ENCODE measurements at places on chromosomes 2 and 18.

DNA sequence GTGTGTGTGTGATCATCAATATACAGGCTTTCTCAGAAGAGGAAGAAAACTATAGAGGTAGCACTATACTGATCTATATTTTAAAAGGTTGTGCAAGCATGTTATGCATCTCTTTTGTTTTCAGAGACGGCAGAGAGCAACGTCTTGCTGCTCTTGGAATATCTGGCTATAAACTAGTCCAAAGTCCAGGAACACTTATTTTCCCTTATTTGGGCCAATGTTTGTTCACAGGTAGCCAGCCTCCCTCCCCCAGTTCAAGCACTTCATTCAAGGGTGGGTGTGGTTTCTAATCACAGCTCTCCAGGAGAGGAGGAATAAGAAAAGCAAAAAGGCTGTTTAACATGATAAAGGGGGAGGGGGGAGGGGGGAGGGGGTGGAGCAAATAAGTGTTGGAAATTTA is 4.2 kb downstream of the FZD5 start:
- no peak for DNase-seq

- no peak for DNase-seq
Measured at GRCh38 chr18:43542016-43542415, 264.7 kb upstream of the SYT4 start.

- no peak for DNase-seq
Measured at GRCh38 chr18:57916684-57917083, 113.6 kb upstream of the ATP8B1 start.

DNA sequence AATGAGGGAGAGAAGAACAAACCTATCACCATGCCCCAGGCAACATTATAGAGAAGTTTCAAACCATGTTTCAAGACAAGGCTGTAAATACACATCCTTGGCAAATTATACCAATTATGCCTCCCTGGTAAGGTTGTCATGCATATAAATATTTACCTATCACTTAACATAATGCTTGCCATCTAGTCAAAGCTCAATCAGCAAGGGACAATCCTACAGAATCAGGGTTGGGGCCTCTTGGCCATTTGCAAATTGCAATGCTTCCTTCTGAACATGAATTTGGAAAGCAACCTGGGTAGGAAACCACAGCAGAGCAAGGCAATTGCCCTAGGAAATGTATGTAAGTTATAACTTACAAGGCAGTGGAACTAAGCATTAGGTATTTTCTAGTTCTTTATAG is 907.2 kb upstream of the CDH2 start:
- DNase-seq, result no peak

DNA sequence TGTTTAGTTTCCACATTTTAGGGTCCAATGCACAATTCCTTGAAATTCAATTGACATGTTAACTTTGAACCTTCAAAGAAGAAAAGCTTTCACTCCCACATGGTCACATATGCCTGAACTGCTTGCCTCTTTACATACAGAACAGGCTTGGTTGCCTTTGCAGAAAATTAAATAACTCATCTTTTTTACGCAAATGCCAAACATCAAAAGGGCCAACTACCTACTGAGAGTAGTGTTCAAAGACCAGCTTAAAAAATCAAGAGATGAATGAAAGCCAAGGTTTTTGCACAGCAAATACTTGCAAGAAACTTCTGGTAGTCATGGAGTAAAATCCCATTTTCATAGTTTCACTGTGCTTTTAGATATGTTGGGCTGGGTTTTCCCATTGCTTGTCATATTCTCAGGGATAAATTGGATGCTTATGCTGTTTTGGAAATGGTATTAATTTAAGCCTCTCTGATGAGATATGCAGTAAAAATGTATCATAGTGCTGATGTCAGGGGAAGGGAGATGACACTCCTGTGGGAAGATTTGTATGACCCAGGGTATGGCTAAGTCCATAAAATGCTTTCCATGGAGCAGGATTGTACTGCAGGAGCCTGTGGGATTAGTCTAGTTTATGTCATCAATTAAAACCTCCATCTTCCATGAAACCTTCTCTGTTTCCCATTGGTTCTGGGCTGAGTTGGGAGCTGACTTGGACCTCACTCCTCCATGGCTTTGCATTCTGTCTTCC is 60.6 kb upstream of the DARS1 start:
- no peak for DNase-seq

GRCh38 chr2:57181315-57182038 is 865.1 kb upstream of the VRK2 start:
- no peak for DNase-seq

- no peak for DNase-seq
Measured at GRCh38 chr18:62071071-62071470, 115.8 kb downstream of the PIGN start.

DNA sequence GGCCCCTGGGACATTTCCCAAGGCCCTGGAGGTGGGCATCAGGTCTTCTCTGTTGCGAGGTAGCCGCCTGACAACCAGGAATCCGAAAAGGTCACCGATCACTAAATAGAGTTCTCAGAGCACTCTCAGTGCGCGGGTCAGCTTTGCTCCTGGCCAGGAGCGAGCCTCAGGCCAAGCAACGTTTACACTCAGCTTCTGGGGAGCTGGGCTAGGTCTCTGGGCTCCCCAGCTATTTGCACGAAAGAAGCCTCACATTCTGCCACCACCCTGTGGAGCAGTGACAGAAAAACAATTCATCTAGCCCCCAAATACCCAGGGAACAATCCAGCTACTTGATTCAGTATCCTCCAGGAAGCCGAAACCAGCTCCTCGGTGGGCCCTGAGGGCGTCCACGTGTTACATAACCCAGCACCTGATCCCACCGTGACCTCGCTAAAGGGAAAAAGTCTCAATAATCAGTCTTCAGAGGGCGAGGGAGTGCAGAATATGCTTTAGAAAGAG is 3.3 kb downstream of the SH3BP4 start:
- DNase-seq, result no peak

DNA sequence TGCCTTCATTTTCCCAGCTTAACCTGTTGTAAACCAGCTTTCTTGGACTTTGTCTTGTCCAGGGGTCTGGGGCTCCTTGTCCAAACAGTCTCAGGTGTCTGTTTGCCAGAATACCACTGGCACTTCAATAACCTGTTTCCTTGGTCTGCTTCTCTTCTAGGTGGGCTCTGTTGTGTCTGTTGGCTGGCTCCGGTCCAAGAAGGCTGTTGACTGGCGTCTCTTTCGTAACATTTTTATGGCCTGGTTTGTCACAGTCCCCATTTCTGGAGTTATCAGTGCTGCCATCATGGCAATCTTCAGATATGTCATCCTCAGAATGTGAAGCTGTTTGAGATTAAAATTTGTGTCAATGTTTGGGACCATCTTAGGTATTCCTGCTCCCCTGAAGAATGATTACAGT is 17.0 kb downstream of the SLC20A1 start:
- DNase-seq, result no peak

DNA sequence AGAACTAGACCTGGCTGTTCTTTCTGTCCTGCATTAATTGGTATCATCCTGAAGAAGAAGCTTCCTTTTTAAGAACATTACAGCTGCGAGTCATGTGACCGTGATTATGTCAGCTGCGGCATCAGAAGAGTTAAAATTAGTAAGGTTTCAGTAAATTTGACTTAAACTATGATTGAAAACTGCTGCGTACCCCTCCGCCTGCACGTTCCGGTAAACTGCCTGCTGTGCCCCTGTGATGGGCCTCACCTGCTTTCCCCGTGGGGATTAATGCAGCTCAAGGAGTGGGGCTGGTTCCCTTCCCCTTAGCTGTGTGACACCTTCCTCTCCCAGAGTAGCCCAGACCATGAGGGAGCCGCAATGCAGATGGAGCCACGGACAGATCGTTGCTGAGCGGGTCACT is 36.1 kb upstream of the MYO3B start:
- no peak for DNase-seq

- no peak for DNase-seq
Measured at GRCh38 chr2:155972916-155973315, 359.6 kb downstream of the NR4A2 start.

GRCh38 chr18:8619041-8619440 is 9.8 kb downstream of the RAB12 start:
- DNase-seq, result no peak

DNA sequence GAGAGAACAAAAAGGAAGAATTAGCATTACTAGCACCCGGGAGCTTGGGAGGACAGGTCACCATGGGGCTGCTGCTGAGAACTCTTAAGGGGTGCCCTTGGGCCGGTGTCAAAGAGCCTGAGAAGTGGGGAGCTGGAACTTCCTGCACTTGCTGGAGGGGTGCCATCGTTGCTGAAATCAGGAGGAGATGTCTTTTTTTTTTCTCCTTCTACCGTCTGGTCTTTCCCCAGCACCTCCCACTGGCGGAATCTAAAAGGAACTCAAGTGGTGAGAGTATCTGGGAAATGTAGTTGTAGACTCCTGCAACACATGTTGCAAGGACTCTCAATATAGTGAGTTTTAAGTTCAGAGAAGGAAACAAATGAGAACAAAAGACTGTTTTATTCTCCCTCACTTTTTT is 6.1 kb upstream of the AMMECR1L start:
- no peak for DNase-seq

GRCh38 chr18:24949908-24950307 is 402.1 kb downstream of the ZNF521 start:
- no peak for DNase-seq

DNA sequence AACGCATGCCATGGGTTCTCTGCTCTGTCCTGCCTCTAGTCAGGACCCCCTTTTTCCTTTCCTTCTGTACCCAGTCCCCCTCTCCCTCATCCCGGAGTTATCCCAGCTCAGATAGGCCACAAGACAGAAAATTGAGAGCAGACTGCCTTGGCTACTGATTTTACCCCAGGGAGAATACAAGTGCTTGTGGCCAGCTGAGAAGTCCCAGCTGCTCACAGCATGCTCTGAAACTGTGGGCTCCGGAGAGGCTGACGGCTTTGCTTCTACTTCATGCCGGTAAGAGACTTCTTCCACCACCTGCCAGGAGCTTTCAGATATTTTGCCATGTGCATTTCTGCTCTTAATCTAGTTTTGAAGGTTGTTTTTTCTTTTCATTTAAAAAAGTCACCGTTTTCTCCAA is 20.0 kb upstream of the SIX2 start:
- DNase-seq, result no peak

GRCh38 chr18:23573626-23574431 is 12.5 kb downstream of the NPC1 start:
- DNase-seq, result no peak

DNA sequence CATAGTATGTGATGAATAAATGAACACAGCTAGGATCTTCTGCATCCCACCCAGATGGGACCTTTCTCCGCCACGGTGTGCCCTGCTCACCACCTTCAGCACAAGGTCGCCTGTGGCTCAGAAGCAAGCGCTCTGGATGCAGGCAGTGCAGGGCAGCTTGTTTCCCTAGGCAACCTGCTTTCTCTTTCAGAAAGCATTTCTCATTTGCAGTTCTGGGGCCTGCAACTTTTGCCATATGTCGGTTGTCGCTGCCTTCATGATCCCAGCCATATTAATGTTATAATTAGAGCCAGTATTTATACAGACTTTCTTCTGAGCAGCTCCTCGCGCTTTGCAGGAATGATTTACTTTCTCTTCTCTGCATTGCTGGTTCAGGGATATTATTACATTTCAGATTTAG is 692.8 kb downstream of the RNF144A start:
- DNase-seq, result no peak

DNA sequence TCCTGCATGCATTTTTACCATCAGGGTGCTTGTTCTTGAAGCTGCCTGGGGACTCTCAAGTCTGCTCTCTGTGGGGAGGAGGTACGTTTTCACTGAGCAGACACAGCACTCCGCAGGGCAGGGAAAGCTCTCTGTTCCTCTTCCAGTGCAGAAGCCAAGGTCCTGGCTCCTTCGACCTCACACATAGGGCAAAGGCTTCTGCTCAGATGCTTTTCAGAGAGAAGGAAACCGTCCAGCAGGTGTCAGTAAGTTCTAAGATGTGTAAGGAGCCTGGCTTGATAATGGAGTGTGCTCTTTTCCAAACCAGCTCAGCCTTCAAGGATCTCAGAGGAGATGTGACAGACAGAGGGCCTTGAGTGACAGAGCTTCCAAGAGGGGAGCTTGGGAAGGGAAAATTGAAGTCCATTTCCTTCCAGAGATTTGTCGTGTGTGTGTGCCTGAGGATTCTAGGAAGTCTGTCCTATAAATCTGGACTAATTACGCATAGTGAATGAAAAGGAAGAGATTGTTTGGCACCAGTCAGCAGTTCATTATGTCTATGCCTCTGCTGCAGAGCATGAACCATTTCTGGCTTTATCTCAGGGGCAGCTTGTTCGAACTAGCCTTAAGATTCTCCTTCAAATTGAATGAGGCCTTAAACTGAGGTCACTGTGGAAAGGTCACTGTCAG is 67.3 kb upstream of the UPP2 start:
- no peak for DNase-seq

DNA sequence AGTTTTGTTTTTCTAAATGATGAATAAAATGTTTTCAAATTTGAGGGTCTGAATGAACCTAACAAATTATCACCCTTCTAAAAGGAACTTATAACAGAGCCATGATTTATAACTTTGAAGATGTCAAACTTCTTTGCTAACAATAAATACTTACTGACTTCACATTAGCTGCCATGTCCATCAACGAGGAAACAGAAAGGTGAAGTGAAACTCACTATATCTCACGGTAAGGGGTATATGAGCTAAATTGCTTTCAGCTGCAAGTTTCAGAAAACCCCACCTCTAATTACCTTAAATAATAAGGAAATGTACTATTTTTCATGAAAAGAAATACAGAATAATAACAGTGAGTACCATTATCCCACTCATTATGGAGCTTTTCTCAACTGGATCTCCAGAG is 350.8 kb upstream of the NT5C1B start:
- DNase-seq, result no peak

DNA sequence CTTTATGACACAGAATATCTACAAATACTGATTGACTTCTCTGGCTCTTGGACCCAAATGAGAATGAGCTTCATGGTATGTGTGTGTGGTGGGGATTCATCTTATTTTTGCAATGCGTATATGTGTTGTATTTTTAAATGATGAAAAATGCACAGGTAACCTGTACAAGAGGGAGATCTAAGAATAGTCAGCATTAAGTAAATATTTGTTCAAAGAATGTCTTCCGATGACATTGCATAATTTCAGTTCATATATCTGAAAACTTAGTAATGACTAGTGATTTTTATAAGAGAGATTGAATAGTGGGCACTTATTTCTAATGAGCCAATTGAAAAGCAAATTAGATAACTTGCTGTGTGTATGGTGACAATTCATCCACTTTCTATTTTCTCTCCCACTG is 66.4 kb downstream of the EML6 start:
- no peak for DNase-seq

GRCh38 chr2:3291113-3291512 is 86.5 kb downstream of the EIPR1 start:
- no peak for DNase-seq

GRCh38 chr2:24482972-24483300 is 8.1 kb upstream of the NCOA1 start:
- DNase-seq, result no peak

GRCh38 chr18:60905699-60906098 is 427.5 kb upstream of the CDH20 start:
- DNase-seq, result no peak

DNA sequence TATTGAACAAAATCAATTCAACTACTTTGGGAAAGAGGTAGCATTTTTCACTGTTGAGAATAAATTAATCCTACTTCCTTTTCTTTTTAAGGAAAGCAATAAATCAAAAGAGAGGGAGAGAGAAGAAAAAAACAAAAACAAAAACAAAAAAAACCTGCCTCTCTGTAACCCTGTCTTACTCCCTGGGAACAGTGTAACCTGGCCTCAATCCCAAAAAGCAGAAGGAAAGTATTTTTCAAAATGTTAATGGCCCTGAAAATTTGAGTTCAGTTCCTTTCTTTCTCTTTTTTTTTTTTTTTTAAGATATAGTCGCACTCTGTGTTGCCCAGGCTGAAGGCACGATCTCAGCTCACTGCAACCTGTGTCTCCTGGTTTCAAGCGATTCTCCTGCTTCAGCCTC is 35.9 kb downstream of the RHOB start:
- no peak for DNase-seq

GRCh38 chr2:11568436-11568835 is 34.6 kb downstream of the GREB1 start:
- DNase-seq, result no peak
